ENCODE measurements at places on chromosomes 6 and 20.

DNA sequence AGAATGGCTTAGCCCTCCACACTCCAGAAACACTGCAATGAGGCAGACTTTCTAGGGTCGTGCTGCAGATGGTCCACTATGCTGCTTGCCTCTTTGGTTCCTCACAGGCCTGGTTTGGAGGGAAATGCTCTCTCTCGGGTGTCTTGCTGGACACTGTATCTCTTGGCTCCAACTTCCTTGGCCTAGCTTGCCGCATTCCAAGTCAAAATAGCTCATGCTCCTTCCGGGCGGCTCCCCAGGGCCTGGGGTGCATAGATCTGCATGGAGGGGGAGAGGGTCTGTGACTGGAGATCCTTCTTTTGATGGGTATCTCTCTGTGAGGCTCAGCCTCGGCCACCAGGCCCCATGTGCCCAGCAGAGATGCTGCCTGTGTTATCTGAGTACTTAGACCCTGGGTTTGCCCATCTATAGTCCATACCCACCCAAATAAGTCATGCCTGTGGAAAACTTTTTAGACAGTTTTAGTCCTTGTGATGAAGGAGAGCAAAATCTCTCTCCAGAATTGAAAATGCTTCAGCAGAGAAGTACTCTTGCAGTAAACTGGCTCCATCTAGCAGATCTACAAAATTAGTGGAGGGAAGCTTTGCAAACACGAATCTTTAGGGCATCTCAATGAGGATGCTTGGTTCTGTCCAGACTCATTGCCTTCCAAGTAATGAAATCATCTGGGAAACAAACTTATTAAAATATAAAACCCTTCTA, 264.1 kb upstream of the RIN2 start:
- DNase-seq, result no peak

- no peak for DNase-seq
These were observed 68.3 kb upstream of the TMEM244 start for GRCh38 chr6:129929433-129929832.

DNA sequence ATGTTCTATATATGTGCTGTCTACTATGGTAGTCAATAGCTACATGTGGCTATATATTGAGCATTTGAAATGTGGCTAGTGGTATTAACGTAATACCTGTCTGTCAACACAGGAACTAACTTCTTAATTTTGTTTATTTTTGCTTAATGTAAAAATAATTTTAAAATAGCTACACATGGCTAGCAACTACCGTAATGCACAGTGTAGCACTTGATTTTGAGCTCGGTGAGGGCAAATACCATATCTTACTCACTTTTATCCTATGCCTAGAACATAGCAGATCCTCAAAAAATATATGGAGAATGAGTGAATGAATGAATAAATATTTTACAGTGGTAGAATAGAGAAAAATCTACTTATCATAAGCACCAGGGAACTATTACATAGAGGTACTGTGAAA, 28.1 kb upstream of the TMEM170B start:
- DNase-seq, result no peak

- no peak for DNase-seq
These were observed 5.8 kb downstream of the TM9SF4 start for GRCh38 chr20:32115211-32115767.

GRCh38 chr6:45722876-45723275, 292.8 kb downstream of the CLIC5 start:
- DNase-seq, result no peak

DNA sequence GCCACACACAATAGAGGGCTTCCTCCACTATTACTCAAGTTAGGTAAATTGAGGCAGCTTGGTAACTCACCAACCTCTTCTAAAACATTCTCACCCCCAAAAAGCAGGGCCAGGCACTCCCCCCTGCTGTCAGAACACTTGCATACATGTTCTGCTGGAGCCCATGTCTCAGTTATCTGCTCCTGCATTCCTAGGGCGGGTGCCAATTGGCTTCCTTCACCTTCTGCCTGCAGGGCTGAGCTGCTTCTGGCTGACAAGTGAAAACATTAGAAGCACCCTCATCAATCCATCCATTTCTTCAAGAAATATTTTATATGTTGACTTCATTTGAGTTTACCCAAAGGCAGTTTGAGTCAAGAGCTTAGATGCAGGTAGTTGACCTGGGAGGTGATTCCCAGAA, 4.5 kb upstream of the ENTPD6 start:
- DNase-seq, result no peak

DNA sequence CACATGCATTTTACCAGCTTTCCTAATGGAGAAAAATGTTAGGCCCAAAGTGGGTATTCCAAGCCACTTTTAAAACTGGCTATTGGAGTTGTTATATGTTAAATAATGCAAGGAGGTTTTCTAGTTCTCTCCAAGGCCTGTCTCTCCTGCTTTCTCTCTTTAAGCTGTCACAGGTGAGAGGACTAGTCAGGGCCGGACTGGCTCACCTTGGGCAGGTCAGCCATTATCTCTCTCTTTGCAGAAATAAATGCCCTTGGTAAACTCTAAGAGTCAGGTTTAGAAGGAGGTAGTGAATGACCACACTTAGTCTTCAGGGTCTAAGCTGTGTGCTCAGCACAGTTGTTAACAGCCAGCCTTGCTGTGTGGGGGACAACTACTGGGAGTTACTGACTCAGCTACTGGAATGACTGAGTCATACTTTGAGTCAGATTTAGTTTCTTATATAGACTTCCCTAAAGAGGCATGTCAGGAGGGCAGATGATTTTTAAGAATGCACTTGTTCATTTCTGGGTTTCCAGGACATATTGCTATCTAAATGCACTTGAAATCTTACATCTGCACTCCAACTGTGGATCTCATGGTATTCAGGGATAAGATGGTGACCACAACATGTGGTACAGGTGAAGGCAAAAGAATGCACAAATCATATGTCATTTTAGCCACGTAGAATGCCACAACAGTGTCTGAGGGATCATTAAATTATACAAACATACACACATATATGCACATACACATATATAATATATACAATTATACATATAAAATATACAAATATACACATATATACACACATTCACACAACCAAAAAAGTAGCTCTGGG, 719.4 kb downstream of the EPM2A start:
- no peak for DNase-seq

DNA sequence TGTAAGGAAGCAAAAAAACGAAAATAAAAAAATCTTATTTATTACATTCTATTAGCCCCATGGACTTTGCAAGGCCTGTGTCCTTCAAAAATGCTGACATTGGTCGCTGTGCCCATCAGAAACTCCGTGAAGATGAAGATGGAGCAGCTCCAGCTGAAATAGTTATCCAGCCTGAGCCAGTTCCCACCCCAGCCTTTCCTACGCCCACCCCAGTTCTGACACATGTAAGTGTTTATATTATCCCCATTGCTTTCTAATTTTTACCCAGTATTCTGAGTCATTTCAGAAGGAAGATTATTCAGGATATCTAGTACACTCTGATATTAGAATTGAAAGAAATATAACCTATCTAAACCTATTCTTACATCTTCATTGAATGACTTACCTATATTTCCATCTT, 217.7 kb downstream of the ARHGAP18 start:
- no peak for DNase-seq

GRCh38 chr6:11210386-11211138, 21.9 kb downstream of the NEDD9 start:
- DNase-seq, result no peak

DNA sequence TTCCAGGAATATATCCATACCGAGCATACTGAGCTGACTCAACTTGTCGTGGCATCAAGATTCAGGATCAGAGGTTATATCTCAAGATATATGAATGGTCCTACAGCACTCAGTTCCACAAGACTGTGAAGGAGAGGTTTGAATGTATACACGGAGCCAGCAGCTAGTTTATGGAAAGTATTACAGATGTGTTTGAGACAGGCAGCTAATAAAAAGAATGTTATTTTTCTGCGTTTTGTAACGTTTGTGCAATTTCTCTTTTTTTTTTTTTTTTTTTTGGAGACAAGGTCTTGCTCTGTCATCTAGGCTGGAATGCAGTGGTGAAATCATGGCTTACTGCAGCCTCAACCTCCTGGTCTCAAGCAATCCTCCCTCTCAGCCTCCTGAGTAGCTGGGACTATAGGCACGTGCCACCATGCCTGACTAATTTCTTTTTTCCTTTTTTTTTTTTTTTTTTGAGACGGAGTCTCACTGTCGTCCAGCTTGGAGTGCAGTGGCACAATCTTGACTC, 3.4 kb upstream of the FAM110A start:
- DNase-seq, result no peak

- no peak for DNase-seq
These were observed 1.6 kb downstream of the INSM1 start for GRCh38 chr20:20369250-20370093.

GRCh38 chr6:39416026-39416425, 93.5 kb upstream of the KCNK16 start:
- DNase-seq, result no peak

GRCh38 chr20:6705106-6705766, 62.2 kb upstream of the BMP2 start:
- no peak for DNase-seq

- no peak for DNase-seq
These were observed 136.0 kb downstream of the GJA1 start for GRCh38 chr6:121571455-121571854.

- no peak for DNase-seq
These were observed 10.9 kb upstream of the MRS2 start for GRCh38 chr6:24391756-24392405.

DNA sequence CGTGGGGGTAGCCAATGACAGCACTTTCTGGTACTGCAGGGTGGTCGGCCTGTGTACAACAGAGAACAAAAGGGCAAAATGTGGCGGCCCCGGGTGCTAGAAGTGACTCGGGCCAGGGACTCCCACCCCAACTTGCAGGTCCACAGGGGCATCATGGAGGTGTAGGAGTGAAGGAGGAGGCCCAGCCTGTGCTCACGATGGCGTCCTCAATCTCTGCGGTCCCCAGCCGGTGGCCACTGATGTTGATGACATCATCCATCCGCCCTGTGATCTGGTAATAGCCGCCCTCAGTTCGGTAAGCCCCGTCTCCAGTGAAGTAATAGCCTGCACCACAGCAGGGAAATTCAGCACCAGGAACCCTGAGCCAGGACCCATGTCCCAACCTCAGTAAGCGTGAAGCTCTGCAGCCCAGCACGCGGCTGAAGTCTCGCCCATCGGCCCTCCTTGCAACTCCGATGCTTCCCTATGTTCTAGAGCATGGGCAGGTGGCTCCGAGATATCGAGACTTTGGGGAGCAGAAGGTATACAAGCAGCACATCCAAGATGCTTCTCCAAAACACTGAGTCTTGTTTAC, 20.2 kb upstream of the APMAP start:
- no peak for DNase-seq

DNA sequence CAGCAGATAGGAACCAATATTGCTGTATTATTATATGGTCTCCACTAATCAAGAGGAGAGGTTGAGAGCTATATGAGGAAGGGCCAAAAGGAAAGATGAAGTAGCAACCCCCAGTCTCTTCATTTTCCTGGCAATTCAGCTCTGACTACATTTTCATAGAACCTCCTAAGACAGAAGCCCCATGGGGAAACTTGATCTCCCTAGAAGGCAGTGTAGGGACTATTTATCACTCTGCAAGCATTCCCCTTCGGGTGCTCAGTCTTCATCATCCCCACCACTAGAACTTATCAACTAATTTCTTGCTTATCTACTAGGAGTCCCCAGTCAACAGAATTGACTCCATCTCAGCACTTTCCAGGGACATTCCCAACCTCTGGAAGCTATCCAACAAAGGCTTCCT, 25.5 kb upstream of the ITCH start:
- no peak for DNase-seq

GRCh38 chr6:150492941-150493340, 106.7 kb upstream of the PLEKHG1 start:
- DNase-seq, result no peak

GRCh38 chr6:31252625-31253024, 19.3 kb downstream of the HLA-C start:
- no peak for DNase-seq

GRCh38 chr6:17269840-17270239, 11.3 kb upstream of the RBM24 start:
- DNase-seq, result no peak

GRCh38 chr6:132570221-132570777, at the start of gene TAAR6:
TAAR6 (plus strand) TSS chr6:132570322; CDS start chr6:132570322, 0 bp downstream.
- DNase-seq, result no peak

DNA sequence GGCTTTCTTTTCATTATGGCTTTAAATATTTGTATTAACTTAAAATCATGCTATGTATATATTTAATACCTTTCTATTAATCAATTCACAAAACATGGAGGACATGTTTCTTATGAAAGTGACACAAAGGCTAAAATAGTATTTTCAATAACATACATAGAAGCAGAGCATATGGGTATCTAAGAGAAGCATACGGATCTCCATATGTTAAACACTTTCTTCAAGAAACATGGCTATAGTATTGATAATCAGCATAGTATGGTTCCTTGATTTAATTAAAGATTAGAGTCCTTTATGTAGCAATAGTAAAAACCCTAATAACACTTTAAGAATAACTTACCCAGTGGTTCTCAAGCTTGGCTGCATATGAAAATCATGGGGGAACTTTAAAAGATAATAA, 58.5 kb downstream of the GRIK2 start:
- no peak for DNase-seq

GRCh38 chr6:65761890-65762289, 54.9 kb upstream of the EYS start:
- no peak for DNase-seq
